ENCODE measurements at places on chromosomes 4 and X.

- no peaks in the 10 kb centered on the region for H3K4me1 ChIP-seq
- H3K36me3 ChIP-seq, result no peaks in the 10 kb centered on the region
- no peak overlapping the region for H3K4me3 ChIP-seq
- H3K27ac ChIP-seq, result no peak overlapping the region
Measured at GRCh38 chrX:8783097-8783713, 18.0 kb downstream of the FAM9A start.

DNA sequence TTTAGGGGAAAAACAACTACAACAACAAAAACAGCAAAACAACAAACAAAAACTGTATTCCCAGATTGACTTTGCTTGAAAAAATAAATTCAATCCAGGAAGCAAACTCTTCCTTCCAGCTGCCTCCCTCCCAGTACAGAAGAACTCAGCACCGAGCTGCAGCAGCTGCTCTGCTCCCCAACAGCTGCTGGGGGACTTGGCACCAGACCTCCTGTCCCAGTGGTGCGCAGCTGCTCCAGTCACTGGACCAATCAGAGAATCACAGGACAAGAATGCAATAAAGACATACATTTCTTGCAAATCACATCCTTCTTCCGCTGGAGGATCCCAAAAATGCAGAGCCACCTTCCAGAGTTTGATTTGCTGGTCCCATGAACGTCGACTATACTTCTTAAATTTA, 11.8 kb upstream of the FAM53A start:
- H3K4me1 ChIP-seq, result no peaks in the 10 kb centered on the region
- DNase-seq, result no peak
- peaks cover 8% of the 10 kb centered on the region for H3K36me3 ChIP-seq
- no peaks in the 10 kb centered on the region for H3K27me3 ChIP-seq

DNA sequence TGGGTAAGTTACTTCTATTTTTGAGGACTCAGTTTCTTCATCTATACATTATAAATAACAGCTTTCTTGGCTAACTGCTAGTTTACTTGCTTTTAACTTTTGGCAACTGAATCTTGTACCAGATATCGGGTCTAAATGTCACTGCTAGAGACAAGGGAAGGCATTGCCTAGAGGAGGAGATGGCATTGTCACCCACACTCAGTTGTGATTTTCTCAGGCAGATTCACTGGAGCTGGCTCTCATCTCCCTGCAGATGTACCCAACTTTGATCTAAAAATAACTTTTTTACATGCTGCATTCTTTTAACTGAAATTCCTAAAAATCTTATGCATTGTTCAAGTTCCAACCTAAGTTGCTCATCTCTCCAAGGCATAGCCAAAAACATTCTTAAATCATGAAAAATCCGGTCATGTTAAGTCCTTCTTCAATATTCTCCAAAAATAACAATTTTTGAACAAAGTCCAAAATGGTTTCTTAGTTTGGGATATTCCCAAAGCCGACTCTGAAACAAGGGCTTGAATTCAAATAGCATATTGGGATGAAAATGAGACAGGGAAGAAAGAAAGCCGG, 469.0 kb upstream of the BOD1L1 start:
- no peaks in the 10 kb centered on the region for H3K4me1 ChIP-seq
- DNase-seq, result no peak
- H3K36me3 ChIP-seq, result no peaks in the 10 kb centered on the region
- no peaks in the 10 kb centered on the region for H3K27me3 ChIP-seq
- H3K4me3 ChIP-seq, result no peak overlapping the region
- no peak overlapping the region for H3K27ac ChIP-seq

DNA sequence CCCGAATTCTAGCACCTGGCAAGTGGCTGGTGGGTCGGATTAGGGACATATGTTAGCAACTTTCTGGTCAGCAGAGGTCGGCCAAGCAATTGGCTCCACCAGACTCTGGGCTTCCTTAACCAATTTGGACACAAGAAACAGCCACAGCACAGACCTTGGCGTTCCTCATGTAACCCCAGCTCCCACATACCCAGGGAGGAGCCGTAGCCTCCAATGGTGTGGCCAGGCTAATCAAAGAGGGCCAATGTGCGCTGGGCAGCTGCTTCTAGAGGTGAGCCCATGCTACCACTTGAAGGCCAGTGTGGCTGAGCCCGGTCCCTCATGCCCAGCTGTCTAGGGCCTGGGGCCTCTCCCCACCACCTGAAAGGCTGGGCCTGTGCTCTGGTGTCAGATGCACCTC, 82.5 kb upstream of the MSX1 start:
- no peaks in the 10 kb centered on the region for H3K4me1 ChIP-seq
- H3K27ac ChIP-seq, result no peak overlapping the region
- H3K36me3 ChIP-seq, result no peaks in the 10 kb centered on the region
- no peaks in the 10 kb centered on the region for H3K27me3 ChIP-seq
- no peak for DNase-seq
- H3K4me3 ChIP-seq, result no peak overlapping the region

GRCh38 chr4:33940281-33940680, 2304.0 kb downstream of the ARAP2 start:
- H3K27ac ChIP-seq, result no peak overlapping the region
- H3K4me3 ChIP-seq, result no peak overlapping the region
- no peaks in the 10 kb centered on the region for H3K27me3 ChIP-seq
